ENCODE measurements at places on chromosomes 1 and 21.

- DNase-seq, result no peak
These were observed 83.6 kb upstream of the NFIA start for GRCh38 chr1:60998786-60999185.

DNA sequence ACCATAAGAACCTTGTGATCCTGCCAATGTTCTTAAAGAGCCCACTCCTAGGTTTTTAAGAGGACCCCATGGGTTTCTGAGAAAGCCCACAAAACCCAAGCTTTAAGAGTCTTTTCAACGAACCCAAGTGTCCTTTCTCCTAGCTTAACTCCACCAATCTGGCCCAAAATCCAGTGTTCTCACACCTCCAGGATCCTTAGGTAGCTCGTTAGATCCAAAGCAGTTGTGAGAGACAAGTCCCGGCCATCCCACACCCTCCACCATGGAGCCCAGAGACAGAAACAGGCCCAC lies 1.7 kb downstream of the DENND4B start:
- DNase-seq, result no peak

DNA sequence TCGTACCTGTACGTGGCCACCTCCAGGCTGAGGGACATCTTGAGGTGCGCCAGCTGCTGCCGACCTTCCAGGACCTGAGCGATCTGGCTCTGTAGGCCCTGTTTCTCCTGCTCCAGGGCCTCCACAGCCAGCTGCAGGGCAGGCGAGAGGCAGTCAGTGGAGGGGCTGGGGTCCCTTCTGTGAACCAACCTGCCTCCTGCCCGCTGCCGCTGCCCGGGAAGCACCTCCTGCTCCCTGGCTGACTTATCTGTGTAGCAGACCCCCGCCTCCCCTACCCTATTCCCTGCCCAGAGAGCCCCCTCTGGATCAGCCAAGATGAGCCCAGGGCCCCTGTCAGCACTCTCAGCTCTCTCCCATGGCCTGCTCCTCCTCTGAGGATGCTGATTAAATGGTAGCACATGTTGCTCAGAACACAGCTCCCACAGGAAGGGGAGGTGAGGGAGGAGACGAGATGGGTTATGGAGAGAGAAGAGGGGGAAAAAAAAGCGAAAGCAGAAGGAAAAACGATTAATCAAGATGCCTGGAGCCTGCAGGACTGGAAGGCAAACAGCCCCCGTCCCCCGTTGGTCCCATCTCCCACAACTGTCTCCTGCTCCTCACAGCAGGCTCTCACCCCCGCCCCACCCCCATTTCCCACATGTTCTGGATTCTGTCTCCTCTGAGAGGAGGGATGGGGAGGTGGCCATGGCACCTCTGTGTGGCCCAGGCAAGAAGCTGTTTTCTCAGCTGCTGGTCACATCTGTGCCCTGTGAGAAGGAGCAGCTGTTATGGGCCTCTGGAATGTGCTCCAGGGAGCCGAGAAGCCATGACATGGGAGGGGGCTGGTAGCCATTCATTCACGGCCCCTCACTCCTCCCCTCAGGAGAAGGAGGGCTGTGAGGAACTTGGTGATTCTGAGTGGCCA lies 1.7 kb downstream of the NES start:
- no peak for DNase-seq

GRCh38 chr1:27878787-27879335 lies 6.5 kb downstream of the THEMIS2 start:
- no peak for DNase-seq

DNA sequence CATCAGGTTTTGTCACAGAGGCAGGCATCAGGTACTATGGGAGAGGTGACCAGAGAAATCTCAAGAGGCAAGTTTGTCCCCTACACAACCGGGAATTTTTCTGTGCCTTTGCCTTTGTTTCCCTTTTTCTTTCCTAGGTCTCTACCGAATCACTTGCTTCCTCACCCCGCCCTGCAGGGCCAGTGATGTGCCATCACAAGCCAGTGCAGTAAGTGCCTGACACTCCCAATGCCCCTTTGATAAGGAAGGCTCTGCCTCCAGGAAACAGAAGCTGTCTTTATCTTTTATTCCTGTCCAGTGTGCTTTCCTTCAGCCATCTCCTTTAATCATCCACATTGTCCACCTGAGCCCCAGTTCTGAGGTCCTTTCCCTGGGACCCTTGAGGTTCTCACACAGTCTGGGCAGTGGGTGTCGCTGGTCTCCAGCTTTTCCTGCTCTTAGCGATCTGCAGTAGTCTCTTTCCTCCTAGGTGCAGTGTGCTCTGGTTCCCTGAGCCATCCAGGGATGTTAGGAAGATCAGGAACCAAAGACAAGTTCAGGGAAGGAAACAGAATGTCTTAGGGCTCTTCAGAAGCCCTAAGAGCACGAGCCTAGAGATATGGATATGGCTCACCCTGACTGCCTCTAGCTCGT lies 36.6 kb downstream of the GJA5 start:
- DNase-seq, result no peak

DNA sequence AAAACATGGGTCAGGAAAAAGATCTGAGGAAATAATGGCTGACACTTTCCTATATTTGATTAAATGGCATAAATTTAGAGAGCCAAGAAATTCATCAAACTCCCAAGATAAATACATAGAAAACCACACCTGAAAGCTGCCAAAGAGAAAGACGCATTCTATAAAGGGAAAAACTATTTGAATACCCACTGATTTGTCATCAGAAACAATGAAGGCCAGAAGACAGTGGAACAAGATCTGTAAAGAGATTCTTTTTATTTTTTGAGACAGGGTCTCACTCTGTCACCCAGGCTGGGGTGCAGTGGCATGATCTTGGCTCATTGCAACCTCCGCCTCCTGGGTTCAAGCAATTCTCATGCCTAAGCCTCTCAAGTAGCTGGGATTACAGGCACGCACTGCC lies 17.4 kb downstream of the SDE2 start:
- no peak for DNase-seq

DNA sequence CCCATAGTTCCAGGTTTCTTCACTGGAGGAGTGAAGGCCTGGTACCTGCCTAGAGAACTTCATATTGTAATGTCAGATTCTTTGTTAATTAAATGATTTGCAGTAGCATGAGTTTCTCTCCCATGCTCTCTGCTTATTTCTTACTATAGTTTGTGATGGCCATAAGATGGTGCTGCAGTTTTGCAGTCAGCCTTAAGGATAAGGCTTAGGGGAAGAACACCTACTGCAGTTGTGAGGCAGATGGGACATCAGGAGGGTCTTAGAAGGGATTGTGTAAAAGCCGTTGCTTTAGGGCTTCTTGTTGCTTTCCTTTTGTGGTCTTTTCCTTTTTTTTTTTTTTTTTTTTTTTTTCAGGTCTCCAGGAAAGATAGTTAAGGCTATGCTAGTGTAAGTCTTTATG lies 61.8 kb downstream of the MACF1 start:
- DNase-seq, result no peak

GRCh38 chr21:45601551-45601950 lies 42.0 kb upstream of the PCBP3 start:
- no peak for DNase-seq

DNA sequence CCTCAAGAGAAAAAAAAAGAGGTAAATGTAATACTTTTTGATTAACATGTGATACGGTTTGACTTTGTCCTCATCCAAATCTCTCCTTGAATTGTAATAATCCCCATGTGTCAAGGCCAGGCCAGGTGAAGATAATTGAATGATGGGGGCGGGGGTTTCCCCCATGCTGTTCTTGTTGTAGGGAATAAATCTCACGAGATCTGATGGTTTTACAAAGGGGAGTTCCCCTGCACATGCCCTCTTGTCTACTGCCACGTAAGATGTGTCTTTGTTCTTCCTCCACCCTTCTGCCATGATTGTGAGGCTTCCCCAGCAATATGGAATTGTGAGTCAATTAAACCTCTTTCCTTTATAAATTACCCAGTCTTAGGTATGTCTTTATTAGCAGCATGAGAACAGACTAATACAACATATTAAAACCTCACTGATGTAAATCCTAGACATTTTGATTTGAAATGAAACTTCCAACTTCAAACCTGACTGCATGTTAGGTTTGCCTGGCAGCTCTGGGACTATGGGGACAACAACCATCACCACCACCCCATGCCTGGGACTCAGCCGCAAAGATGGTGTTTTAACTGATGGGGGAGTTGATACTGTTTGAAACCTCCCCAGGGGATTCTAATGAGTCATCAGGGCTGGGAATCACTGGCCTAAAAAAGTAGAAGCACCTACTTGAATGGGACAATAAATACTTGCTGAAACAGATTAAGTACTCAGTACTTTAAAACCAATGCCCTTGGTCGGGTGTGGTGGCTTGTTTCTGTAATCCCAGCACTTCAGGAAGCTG lies 32.8 kb upstream of the BACH1 start:
- DNase-seq, result no peak

GRCh38 chr1:34409689-34410229 lies 233.1 kb downstream of the C1orf94 start:
- no peak for DNase-seq

DNA sequence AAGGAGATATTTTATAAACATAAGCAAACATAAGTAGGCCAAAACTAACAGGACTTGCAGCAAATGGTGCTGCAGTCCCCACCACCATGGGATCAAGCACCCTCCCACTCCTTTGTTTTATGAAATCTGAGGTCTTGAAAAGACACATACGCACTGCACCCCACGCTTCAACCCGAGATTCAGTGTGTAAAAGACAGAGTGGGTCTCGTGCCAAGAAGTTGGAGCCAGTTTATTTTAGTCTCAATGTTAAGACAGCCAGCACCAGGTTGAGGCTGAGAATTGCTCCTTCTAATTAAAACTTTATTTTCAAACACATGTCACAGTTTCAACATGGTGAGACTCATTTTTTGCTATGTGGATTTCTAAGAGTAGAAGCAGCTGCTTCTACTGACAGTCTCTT lies 139.1 kb upstream of the TIAM1 start:
- no peak for DNase-seq

- peak; percentile 67 for DNase-seq
These were observed 70.6 kb downstream of the CLSTN1 start for GRCh38 chr1:9753121-9753531.

- no peak for DNase-seq
These were observed 34.2 kb downstream of the HLCS start for GRCh38 chr21:36932161-36932816.

- DNase-seq, result no peak
These were observed 35.0 kb upstream of the TDRD10 start for GRCh38 chr1:154466921-154467417.

- no peak for DNase-seq
These were observed 40.7 kb downstream of the RPS6KA1 start for GRCh38 chr1:26570287-26570686.

DNA sequence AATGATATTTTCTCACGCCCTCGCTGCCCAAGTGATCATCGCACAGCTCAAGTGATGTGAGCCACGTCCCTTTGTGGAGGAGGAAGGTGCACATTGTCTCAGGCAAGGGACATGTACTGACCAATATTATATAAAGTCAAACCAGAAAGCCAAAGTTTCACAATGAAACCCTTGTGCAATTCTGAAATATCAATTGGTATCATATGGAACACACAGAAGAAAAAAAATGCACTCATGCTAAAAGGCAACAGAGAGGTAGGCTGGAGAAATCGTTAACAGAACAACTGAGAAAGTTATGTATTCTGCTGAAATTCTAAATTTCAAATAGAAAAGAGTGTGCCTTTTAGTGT lies 1.9 kb downstream of the JAM2 start:
- DNase-seq, result no peak

- no peak for DNase-seq
These were observed 35.9 kb downstream of the HEATR1 start for GRCh38 chr1:236568285-236568894.

DNA sequence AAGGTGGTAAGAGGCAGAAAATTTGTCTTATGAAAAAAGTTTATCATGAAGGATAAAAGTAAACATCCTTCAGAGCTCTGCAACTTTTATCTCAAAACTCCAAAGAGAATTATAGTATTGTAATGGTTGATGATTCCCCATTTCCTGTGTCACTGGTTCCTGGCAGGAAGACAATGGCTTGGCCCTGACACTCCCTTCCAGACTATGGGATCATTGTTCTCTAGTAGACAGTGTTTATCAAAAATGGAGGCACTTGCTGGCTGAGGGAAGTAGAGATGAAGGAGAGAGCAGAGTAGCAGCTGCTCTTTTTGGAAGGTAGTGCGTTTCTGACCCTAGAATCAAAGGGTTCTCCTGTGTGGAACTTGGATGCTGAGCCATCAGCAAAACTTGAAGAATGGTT lies 145.9 kb upstream of the ATP1B1 start:
- no peak for DNase-seq

DNA sequence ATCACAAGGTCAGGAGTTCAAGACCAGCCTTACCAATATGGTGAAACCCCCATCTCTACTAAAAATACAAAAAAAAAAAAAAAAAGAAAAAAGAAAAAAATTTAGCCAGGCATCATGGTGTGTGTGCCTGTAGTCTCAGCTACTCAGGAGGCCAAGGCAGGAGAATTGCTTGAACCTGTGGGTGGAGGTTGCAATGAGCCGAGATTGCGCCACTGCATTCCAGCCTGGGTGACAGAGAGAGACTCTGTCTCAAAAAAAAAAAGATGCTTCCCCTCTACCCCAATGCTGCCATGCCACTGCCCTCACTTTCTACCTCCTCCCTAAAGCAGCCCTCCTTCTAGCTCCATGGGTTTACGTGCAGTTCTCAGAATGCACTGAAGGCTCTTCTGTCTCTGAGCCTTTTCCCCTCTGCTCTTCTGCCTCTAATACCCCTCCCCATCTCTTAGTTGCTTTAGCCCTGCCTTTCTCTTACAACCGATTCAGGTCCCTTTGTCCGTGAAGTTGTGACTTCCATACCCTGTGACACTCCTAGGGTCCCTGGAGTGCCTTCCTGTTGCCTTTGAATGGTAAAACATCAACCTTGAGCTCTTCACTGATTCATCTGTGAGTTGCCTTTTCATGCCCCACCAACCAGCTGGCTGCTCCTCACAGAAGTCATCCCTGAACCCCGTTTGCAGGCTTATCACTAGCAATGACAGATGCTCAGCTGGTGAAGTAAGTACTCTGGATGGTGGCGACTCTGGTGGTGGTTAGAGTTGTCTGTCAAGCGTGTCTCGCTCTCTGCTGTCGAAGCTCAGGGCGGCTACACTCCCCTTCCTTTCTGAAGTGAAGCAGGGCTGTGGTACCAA lies 234.9 kb downstream of the RHOU start:
- DNase-seq, result no peak

DNA sequence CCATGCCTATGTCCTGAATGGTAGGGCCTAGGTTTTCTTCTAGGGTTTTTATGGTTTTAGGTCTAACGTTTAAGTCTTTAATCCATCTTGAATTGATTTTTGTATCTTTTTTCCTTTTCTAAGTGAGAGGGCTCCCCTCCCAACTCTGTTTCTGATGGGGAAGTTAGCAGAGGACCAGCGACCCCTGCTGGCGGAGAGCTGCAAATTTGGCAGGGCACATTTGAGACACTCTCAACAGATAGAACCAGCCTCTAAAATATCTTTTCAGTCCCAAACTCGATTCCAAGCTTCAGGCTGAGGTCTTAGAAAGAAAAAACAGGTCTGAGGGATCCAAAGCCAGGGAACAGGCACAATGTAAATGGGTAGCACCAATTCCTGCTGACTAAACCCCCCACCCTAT lies 32.5 kb downstream of the LRRC3 start:
- peak; percentile 22 for DNase-seq

- peak; percentile 48 for DNase-seq
These were observed 11.2 kb upstream of the HMGCS2 start for GRCh38 chr1:119779869-119780356.

- no peak for DNase-seq
These were observed 49.7 kb downstream of the APP start for GRCh38 chr21:26120828-26121227.

GRCh38 chr1:234542211-234542850 lies 63.4 kb upstream of the TARBP1 start:
- no peak for DNase-seq
